ENCODE measurements at places on chromosomes 4 and X.

- DNase-seq, result peak; percentile 0
Measured at GRCh38 chr4:73308286-73308685, 49.7 kb upstream of the ANKRD17 start.

GRCh38 chr4:184784628-184785257 is 41.0 kb downstream of the ACSL1 start:
- DNase-seq, result no peak

DNA sequence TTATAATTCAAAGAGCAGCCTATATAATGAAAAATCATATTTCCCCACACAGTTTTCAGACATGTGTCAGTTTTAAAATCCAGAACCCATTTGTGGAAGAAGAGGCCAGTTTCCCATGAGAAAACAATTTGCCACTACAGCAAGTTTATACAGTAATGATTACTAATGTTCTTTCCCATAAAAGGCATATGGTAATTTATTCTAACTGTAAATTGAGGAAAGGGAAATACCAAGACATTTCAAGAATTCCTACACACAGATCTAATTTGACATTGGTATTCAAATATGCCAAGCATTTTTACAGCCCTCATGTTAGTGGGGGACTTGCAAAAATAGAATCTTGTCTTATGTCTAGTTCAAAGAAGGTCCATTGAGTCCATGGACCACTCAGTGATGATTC is 1368.6 kb downstream of the FSTL5 start:
- DNase-seq, result no peak

DNA sequence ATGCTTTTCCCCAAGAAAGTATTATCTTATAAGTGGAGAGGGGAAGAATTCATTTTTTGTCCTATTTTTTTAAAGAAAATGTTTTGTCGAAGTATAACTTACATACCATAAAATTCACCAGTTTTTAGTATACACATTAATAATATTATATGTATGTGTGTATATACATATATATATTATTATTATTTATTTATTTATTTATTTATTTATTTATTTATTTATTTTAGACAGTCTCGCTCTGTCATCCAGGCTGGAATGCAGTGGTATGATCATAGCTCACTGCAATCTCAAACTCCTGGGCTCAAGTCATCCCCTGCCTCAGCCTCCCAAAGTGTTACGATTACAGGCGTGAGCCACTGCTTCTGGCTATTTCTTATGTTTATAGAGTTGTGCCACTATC is 334.1 kb downstream of the ZNF674 start:
- no peak for DNase-seq

DNA sequence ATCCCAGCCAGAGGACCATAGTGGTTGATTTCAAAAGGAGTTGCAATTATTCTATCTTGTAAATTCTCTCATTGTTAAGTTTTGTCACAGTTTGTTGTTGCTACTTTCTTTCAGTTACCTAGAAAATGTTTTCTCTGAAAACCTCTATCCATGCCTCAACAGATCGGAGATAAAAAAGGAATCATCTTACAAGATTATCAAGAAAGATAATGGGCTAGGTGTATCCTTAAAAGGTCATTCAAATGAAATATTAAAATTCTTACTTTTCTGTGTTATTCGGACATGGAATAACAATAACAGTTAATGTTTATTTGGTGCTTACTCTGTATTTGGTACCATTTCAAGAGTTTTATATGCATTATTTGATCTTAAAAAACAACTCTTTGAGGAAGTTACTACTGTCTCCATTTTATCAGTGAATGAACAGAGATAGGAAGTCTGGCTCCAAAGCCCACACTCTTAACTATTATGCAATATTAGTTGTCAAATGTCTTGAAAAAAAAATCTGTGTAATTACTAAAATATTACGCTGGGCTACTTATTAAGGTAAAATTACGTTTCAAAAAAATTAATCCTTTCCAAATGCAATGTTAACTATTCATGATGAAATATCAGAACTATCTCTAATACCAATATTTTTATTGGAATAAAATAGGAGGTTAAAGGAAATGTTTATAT is 97.5 kb downstream of the SNCA start:
- no peak for DNase-seq

DNA sequence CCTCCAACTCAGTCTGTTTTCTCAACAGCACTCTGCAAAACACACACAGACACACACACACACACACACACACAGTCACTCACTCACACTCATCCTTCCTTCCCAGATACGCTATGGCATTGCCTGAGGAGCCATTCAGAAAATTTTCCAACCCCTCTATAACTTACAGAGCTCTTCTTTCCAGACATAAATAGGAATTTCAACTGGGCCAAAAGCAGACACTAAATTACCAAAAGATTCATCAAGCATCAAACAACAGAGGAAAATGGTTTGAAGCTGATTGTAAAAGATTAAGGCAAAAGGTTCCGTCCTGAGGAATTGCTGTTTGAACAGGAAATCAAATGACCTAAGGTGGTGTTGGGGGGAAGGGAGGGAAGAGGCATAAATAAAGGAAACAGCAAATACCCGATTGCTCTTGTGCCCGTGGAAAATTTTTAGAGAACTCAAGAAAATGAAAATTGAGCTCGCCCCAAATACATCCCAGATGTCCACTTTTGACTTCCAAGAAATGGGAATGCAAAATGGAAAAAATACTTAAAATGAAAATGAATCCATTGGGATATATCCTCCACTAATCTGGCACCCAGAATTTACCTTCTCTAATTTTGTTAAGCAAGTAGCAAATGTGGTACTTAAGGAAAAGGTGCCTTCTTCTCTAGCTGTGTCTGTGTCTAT is 183.6 kb downstream of the QDPR start:
- DNase-seq, result no peak

GRCh38 chrX:2371026-2371711 is 129.6 kb downstream of the DHRSX start:
- DNase-seq, result no peak

GRCh38 chrX:63959975-63960374 is 175.0 kb upstream of the ARHGEF9 start:
- no peak for DNase-seq

Data from NCI-H2081 (cell line).